ENCODE measurements at places on chromosomes 6 and 20.

DNA sequence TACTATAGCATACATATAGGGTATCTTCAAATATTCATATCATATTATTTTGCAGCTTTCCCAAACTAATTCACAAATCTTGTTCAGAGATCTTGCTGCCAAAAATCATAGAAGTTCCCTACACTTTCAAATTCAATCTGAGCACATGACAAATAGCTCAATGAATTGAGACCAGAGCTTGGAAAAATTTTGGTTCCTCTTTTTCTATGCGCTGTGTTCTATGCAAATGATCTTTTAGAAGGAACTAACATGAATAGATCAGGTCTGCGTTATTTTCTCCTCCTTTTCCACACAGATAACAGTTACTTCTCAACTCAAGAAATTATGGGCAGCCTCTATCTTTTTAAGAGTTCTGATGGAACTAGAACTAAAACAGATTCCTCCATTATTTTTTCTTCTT lies 316.3 kb downstream of the ARHGAP18 start:
- DNase-seq = no peak

- DNase-seq = no peak
Measured at GRCh38 chr6:166419286-166419685, 36.5 kb upstream of the MPC1 start.

DNA sequence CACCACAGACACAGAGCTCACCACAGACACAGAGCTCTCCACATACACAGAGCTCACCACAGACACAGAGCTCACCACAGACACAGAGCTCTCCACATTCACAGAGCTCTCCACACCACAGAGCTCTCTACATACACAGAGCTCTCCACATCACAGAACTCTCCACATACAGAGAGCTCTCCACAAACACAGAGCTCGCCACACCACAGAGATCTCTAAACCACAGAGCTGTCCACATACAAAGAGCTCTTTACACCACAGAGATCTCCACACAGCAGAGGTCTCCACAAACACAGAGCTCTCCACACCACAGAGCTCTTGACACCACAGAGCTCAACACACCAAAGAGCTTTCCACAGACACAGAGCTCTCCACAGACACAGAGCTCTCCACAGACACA lies 55.8 kb downstream of the ERMARD start:
- no peak for DNase-seq

GRCh38 chr6:1971612-1972011 lies 273.8 kb downstream of the GMDS start:
- DNase-seq = no peak

Data from SHP77 treated with DMSO at 0.1 percent for 48 hours (cell line).